Renal cortical epithelial cell (primary cell): ENCODE measurements at places on chromosomes 7 and 10. TPM values are rescaled to one million over a fixed set of nuclear protein-coding genes. Genes with fewer than 3 reads are reported as not detected.

The CXCL12 gene
- total RNA-seq = 2.1 and 5.4 TPM in 2 replicates

The LRIT2 gene
- not detected in 2 replicates for total RNA-seq

DNA sequence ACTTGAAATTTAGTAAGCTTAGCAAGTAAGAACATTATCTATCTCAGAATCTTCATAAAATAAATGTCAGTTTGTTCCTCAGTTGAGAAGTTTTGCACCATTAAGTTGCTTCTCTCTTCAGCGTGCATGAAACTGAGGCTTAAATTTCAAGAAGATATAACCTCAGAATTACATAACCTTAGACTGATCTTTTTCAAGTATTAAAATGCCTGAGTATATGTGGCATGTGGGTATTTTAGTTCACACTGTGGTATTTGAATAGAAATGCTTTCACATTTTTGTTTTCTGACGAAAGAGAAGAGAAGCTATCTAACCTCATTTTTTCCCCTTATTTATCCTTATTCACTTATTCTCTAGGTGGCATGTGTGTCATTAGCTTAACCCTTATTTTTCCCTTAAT, 104.1 kb downstream of the PHF14 start:
- DNase-seq = no peak

GRCh38 chr7:118753479-118753878, 529.0 kb downstream of the ANKRD7 start:
- DNase-seq = no peak

- no peak for DNase-seq
Observed at GRCh38 chr10:27911539-27911938, 87.3 kb downstream of the ODAD2 start.

DNA sequence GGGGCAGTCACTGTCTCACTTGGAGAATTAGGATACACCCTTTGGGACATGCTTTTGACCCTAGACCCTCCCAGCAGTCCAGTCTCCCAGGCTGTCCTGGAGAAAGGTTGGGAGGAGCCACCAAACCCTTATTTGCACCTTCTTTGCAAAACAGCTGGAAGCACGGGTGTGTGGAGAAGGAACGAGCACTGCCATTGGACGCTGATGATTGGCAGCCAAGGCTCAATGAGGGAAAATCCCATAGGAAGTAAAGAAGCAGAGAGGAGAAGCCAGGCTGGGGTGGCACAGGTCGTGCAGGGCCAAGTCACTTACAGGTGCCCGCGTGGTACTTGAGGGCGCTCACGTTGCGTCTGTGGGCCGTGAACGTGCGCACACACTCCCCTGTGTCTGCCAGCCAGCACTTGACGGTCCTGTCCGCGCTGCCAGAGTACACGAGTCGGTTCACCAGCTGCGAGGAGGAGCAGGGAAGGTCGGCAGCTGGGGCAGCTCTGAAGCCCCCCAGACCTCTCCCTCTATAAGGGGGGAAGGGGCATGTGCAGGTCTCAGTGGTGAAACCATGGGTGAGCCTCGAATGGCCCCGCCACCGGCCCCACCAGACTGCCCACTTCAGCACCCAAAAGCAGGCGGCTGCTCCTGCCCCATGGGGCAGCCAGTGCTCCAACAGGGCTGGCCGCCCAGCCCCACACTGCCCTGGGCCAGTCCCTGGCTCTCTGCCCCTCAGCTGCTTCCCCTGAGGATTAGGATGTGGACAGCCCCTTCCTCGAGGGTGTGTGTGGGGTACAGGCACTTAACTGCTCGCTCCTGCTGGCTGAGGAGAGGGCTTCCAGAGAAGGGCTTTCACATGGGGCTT, 24.8 kb downstream of the WDR86 start:
- no peak for DNase-seq

The IQUB gene
- total RNA-seq = 0.69 and 5.5 TPM in 2 replicates

The CRPPA gene
- total RNA-seq = 4.5 and 6.7 TPM in 2 replicates

The DNAJC12 gene
- total RNA-seq = 3.0 and 13.3 TPM in 2 replicates

The LIPK gene
- total RNA-seq = not detected in 2 replicates
